ENCODE measurements at places on chromosomes 11 and 22.

- DNase-seq, result no peak
Measured at GRCh38 chr11:108672113-108672512, 7.2 kb downstream of the DDX10 start.

DNA sequence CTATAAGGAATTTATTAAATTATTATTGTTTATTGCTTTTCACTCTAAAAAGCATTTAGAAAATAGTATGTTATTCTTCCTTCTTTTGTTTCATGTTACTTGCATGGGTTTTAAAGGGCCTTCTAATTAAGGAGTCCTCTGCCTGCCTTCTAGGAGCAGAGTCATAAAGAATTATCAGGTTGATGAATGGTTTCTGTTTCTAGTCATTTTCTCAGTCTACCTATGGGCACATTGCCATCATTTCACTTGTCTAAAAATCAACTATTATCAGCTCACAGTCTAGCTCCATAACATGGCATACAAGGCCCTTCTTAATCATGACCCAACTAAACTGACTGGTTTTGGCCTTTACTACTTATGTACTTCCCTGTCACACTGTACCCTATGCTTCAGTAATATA is 16.2 kb downstream of the DYNC2H1 start:
- DNase-seq, result no peak

GRCh38 chr11:101436511-101437142 is 147.2 kb downstream of the TRPC6 start:
- no peak for DNase-seq

GRCh38 chr11:112166562-112166961 is 610 bp upstream of the TEX12 start:
- DNase-seq, result no peak

- DNase-seq, result no peak
Measured at GRCh38 chr11:132858223-132858622, 674.1 kb downstream of the OPCML start.

GRCh38 chr11:63611395-63611747 is 2.9 kb downstream of the PLAAT3 start:
- DNase-seq, result no peak

GRCh38 chr22:24514241-24515026 is 19.3 kb downstream of the UPB1 start:
- no peak for DNase-seq

GRCh38 chr11:125939081-125939521 is 6.7 kb upstream of the VSIG10L2 start:
- no peak for DNase-seq

- no peak for DNase-seq
Measured at GRCh38 chr22:33569559-33569958, 350.7 kb downstream of the LARGE1 start.

DNA sequence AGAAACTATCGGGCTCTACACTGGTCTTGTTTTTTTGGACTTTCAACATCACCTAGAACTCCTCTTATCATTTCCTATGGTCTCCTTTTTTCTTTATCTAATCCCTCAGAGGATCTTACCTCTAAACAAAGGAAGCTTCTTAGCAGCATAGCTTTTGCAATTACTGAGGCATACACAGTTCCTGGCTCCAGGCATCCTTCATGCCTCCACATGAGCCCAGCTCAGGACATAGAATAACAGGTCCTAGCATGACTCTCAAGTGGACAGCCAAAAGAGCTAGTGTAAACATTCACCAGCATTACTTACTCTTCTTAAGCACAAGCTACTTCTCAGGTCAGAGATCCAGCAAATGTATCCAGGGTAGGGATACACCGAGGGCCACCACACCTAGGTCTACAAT is 17.1 kb downstream of the CFAP300 start:
- DNase-seq, result no peak

DNA sequence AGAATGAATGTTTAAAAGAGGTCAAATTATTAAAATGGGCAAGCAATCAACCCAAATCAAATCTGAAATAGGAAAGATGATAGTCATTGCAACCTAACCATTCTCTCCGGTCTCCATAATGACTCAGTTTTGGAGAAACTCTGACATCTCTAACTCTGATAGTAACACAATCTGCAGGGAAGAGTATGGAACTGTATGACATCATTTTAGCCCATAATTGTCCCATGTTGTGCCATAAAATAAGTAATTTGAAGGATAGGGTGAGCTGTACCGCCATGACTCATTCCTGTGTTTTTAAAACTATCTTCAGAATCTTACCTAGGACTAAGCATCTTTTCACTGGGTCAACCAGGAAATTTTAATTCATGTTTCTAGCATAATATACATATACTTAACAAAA is 350.8 kb downstream of the DLG2 start:
- no peak for DNase-seq

DNA sequence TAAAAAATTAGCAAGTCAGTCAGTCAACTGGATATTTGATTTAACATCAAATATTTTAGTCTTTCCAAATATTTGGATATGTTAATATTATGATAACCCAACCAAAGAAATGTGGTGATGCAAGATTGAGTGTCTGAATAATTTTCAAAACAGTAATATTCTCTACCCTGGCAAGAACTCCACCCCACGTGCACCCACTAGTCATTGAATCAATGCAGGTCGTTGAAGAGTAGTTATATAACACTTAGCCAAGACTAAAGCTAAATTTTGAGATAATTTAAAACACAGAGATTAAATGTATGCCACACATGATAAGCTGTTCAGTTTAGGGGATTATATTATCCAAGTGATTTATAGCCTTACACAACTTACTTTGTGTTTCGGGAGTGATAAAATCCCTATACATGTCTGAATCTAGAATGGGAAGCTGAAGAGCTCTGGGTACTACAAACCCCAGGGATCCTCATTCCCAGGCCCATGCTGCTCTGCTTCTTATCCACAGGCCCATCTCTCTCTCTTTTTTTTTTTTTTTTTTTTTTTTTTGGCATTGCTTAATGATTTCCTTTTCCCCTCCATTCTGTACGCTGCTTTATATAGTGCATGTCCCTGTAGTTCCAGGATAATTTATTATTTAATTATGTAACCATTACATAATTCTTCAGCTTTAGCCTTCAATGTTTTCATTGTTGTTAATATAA is 392.9 kb downstream of the NTM start:
- DNase-seq, result no peak

- no peak for DNase-seq
Measured at GRCh38 chr11:8735094-8735493, 52.5 kb downstream of the RPL27A start.

GRCh38 chr22:38649841-38650522 is 6.2 kb downstream of the FAM227A start:
- DNase-seq, result no peak

- DNase-seq, result no peak
Measured at GRCh38 chr11:33695051-33695566, 5.5 kb downstream of the C11orf91 start.

- no peak for DNase-seq
Measured at GRCh38 chr11:120797143-120797542, 226.8 kb upstream of the TBCEL start.

DNA sequence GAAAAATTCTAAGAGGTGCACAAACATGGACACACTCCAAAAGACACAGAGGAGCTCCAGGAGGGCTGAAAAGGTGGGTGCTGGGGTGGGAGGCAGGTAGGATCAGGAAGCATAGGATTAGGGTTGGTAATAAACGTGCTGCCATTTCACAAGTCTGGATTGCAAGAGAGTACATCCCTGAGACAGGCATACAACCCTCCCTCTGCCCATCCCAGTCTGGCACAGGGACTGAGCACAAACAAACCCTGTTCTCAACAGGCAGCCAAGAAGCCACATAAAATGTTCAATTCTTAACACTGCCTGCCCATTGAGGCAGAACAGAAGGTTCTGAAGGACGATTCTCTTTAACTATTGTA is 18.5 kb downstream of the SLC35F2 start:
- DNase-seq, result no peak

DNA sequence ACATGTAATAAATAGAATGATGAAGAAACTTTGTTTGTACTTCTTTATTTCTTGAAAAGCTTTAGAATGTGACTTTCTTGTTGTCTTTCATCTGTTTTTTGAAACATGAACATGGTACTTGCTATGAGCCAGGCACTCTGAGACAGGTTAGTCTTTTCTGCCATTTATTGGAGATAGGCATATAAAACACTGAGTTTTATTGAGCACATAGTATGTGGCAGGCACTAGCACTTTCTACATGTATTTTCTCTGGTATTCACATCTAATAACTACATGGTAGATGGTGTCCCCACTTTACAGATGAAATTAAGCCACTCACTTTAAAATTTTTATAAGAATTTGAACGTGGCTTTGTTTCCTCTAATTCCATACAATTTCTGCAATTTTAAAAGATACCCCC is 7.7 kb upstream of the ANKRD42 start:
- DNase-seq, result no peak

DNA sequence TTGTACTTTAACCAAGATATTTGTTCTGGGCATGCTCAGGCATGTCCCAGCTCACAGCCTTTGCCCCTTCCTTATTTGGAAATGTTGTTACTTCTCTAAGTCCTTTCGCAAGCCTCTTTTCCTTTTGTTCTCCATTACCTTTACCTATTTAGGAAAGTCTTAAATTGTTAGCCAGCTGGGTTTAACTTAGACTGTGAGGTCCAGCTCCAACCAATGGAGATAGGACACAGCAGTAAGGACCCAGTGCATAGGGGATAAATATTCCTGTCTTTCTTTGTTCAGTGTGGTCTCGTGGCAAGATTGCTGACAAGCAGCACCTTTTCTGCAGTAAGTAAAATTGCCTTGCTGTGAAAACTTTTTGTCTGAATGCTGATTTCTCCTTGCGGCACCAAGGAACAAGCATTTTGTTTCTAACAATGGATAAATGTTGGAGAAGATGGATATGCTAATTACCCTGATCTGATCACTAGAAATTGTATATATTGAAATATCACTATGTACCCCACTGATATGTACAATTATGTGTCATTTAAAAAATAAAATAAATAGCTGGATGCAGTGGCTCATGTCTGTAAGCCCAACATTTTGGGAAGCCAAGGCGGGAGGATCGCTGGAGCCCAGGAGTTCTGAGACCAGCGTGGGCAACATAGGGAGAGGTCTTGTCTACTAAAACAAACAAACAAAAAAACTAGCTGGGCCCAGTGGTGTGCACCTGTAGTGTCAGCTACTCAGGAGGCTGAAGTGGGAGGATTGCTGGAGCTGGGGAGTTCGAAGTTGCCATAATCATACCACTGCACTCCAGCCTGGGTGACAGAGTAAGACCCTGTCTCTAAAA is 31.9 kb upstream of the FTH1 start:
- no peak for DNase-seq
